ENCODE measurements at places on chromosomes 2 and 18.
A peak's percentile ranks its signal among the peaks of the same experiment; 100 is the strongest.

DNA sequence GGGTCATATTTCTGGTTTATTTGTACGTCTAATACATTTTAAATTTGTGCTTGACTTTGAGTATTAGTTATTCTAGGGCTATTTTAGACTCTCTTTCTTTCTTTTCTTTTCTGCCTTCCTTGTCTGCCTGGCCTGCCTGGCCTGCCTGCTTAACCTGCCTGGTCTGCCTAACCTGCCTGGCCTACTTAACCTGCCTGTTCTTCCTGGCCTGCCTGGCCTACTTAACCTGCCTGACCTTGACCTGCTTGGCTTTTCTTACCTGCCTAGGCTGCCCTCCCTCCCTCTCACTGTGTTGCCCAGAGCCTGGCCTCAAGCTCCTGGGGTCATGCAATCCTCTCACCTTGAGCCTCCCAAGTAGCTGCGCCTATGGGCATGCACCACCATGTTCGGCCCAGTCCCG is 83.7 kb downstream of the PMAIP1 start:
- no peak for DNase-seq

DNA sequence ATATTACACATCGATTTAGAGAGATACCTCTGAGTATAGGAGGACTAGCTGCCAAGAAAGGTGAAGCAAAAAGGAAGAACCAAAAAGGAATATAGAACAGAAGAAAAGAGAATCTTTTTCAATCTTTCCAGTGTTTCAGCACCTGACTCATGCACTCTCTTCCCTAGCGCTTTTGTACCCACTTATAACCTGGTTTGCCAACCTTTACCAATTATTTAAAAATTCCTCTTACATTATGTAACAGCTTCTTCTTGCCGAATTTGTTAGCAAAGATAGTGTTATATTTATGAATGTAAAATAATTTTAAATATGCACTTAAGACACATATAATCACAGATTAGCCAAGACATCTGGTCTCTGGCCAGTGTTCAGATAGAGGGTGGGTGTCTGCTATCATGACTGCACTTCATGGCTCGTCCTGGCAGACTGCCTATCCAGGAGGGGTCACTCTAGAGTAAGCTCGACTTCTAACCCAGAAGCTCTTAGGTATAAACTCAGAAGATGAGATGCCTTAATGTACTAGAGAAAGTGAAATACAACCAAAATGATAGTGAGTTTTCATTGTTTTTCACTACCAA is 122.9 kb downstream of the ATAD2B start:
- no peak for DNase-seq

DNA sequence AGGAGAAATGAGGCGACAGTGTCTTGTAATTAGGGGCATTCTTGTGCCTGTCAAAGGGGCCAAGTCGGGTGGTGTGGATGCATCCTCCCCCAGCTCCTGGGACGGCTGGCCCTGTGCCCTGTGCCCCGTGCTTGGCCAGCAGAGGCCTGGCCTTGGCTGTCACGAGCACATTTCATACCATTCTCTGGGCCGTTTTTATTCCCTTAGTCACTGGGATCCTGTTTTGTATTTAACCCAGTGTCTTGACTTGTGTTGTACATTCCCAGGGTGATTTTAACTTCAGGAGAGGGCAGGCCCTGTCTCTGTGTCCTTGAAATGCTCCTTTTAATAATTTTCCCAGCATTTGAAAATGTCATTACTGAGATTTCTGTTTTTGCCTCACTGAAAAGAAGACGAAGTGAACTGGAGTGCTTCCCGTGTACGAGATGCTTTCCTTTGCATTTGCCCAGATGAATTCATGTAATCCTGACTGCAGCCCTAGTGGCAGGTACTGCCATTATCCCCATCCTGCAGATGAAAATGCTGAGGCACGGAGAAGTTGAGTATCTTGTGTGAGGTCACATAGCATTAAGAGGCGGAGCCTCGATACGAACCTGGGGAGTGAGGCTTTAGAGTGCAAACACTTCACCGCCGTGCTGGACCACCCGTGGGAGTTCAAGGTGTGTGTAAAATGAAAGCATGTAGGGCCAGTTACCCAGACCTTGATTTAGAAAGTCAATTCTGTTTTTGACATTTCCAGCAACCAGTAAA is 57.0 kb downstream of the SH3RF3 start:
- DNase-seq, result peak; percentile 89

DNA sequence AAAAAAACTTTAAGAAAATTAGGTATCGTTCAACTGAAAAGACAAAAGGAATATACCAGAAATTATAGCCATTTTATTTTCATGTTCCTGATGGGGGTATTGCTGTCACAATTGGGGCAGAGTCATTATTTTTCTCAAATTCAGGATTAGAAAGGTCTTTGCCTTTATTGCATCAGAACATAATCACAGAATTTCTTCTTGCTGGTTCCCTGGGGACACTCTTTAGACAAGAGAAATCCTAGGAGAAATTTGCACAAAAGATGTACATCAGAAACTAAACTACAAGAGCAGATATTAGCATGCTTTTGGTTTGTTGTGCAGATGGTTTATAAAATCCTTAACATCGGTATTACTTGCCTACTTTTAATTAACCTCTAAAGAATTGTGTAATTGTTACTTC is 103.2 kb downstream of the NCOA1 start:
- DNase-seq, result no peak

- DNase-seq, result no peak
Measured at GRCh38 chr2:24315669-24316068, 44.7 kb downstream of the ITSN2 start.

GRCh38 chr2:221641181-221641871 is 69.2 kb upstream of the EPHA4 start:
- no peak for DNase-seq

DNA sequence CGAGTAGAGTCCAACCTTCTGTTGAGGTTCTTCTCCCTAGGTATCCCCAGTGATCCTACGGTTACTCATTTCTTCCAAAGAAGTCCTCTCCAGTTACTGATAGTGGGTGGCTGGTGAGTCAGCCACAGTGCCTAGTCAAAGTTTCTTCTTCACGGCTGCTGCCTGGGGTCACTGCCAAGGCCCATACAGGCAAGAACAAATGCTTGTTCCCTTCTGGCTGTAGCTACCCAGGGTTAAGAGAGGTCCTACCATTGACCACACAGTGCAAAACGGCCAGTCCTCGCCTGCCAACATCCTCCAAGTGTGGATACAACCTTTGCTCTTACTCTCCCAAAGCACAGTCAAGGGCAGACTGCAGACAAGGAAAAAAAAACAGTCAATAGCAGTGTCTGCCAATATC is 2.9 kb upstream of the PTPN4 start:
- DNase-seq, result peak; percentile 64

DNA sequence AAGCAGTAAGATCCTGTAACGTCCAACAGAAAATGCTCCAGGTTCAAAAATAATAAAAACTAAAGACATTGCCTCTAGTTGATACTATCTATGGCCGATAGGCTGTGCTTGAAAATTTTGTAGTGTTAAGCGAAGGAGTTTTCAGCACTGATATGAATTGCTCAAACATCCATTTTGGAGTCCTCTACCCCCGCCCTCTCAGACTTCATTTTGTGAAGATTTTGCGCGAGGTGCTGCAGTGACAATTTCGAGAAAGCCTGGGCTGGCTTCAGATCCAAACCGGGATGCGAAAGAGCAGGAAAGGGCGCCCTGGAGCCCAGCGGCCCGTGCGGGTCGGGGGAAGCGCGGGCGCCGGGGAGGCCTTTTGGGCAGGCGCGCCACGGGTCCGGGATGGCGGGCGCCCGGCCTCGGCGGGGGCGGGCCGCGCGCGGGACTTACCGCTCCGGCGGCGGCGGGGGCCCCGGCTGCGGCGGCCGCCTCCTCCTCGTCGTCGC is 1.8 kb downstream of the SP3 start:
- no peak for DNase-seq

- DNase-seq, result no peak
Measured at GRCh38 chr2:234861841-234862735, 89.7 kb upstream of the SH3BP4 start.

GRCh38 chr18:49842656-49843055 is 29.3 kb upstream of the ACAA2 start:
- no peak for DNase-seq

DNA sequence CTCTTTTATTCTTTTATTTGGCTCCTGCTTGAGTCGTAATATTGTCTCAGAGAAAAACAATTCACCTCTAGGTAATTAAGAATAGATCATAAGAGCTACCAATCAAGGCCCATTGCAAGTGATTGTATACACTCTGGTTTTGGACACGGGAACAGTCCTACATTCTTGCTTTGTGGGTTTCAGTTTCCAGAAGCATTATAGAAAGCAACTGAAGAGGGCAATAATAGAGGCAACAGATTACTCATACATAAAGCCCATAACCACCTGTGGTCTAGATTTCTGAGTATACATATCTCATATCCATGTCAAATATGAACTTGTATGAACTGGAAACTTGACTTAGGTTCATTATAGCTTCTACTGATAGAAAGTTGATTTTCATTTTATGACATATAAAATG is 65.4 kb downstream of the DIS3L2 start:
- no peak for DNase-seq

- DNase-seq, result no peak
Measured at GRCh38 chr2:1227274-1227900, 185.9 kb upstream of the TPO start.

DNA sequence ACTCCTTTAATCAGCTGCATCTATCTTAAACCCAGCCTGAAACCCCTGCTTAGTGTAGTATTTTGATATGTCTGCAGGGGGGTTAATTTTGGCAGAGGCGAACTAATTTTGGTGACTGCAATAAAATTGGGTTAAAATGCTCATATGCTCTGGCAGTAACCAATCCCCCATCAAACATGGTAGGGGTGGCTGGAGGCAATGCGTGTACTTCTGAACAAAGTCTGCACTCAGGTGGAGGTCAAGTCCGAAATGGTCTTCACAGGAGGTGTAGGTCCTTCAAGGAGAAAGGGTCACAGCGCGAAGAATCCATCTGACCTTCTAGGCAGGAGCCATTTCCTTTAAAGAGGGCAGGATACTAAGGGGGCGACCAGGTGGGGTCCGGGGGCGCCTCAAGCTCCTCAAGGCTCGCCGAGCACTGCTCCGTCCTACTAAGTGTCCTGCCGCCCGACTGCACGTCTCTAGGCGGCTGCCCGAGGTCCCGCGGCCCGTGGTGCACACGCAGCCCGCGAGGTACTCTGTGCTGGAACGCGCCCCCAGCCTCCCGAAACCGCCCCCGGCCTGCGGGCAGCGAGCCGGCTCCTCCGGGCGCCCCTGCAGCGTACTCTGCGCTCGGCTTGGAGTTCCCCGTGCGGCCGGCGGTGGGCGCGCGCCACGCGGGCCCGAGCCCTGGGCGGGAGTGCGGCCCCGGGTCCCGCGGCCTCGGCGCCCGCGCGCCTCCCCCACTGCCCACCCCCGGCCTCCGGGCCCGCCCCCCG is 1.7 kb upstream of the LDLRAD4 start:
- peak; percentile 66 for DNase-seq

GRCh38 chr2:215832791-215833190 is 180.6 kb downstream of the MREG start:
- no peak for DNase-seq

DNA sequence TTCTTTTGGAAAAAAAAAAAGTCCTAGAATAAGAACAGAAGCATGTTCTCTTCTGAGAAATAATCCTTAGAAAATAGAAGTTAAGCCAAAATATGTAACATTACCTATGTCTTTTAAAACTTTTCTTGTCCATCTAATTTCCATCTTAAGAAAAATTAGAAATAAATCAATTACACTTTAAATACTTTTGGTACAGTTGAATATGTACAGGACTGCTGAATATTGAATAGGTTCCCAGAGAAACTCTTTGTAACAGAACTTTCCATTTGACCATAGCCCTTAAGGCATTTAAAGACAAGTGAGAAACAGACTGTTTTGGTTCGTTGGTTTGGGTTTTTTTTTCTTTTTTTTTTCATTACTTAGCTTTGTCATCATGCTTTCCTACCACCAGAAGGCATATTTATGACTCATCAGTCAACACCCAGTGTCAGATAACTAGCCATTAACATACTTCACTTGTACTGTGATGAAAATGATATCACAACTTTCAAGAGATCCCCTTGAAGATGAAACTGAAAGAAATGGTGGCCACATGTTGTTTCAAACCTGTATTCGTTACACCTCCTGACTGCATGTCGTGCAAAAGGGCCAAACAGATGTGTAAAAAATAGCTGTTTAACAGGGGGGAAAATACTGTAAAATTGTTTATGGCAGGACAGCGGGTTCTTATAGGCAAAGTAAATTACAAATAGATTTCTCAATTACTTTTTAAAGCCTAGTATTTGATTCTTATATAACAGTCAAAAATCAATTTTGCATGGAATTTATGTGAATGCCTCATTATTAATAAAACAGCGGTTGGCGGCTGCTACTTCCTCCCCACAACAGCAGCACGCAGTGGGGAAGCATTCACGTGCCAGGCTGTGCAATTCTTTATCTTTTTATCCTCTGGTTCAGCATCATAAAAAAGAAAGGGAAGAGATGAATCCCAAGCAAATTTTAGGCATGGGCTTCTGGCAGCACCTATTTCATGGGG is 280.7 kb upstream of the HNRNPA3 start:
- DNase-seq, result peak; percentile 22

Data from AG20443 (cell line).